ENCODE measurements at places on chromosomes 16 and 17.
A peak's percentile ranks its signal among the peaks of the same experiment; 100 is the strongest.

DNA sequence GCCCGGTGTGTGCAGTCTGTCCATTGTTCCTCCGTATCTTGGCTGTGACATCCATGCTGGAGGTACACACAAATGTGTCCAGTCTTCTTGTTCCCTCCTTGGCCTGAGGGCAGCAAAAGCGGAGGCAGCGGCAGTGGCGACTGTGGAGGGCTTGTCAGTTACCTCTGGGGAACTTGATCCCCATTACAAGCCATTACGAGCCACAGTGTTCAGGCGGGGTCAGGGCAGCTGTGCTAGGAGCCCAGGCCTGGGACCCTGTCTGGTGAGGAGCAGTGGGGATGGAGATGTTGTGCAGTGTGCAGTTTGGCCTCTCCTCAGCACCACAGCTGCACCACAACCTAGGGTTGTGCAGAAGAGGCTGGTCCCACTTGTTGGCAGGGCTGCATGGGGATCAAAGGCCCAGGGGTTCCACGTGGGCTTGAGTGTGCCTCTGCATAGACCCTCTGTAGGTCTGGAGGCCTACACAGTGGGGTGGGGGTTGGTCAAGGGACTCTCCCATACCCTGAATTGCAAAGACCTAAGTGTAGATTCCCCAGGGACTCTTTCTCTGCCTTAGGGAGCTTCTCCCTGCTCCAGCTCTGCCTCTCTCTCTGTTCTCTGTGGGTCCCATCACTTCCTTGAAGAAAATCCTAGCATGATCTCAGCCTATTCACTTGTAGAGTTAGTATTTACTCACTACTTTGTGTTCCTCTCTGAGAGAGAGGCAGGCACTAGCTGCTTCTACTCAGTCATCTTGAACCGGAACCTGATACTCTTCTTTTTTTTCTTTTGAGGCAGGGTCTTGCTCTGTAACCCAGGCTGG is 58.8 kb downstream of the SLFN11 start:
- DNase-seq, result no peak

- DNase-seq, result no peak
Measured at GRCh38 chr16:75378616-75379015, 54.7 kb downstream of the CFDP1 start.

- DNase-seq, result no peak
Measured at GRCh38 chr17:41785859-41786226, 668 bp downstream of the JUP start.

GRCh38 chr16:88649924-88650748 is 717 bp downstream of the CYBA start:
- DNase-seq, result no peak

GRCh38 chr17:183021-183420 is 1.6 kb upstream of the DOC2B start:
- DNase-seq, result no peak

DNA sequence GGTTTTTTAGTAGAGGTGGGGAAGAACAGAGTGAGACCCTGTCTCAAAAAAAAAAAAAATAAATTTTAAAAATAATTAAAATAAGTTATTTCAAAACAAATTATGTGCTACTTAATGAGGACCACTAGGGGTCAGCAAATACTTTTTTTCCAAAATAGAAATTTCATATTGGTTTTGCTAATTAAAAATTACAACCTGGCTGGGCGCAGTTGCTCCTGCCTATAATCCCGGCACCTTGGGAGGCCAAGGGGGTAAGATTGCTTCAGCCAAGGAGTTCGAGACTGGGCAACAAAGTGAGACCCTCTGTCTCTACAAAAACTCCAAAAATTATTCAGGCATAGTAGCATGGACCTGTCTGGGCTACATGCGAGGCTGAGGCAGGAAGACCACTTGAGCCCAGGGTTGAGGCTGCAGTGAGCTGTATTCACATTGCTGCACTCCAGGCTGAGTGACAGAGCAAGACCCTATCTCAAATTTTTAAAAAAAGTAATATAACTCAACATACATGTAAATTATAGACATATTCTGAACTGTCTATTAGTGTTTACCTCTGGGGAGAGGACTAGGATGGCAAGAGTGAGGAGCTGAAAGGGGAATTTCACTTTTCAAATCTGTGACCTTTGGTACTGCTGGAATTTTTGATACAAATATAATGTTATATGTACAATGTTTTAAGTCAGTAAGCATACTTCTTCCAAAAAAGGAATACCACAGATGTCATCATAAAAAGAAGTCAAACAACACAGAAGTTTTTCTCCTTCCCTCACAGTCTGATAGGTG is 8.1 kb downstream of the MEIOB start:
- DNase-seq, result peak; percentile 31

GRCh38 chr16:28610595-28611191 is 849 bp upstream of the SULT1A1 start:
- no peak for DNase-seq

DNA sequence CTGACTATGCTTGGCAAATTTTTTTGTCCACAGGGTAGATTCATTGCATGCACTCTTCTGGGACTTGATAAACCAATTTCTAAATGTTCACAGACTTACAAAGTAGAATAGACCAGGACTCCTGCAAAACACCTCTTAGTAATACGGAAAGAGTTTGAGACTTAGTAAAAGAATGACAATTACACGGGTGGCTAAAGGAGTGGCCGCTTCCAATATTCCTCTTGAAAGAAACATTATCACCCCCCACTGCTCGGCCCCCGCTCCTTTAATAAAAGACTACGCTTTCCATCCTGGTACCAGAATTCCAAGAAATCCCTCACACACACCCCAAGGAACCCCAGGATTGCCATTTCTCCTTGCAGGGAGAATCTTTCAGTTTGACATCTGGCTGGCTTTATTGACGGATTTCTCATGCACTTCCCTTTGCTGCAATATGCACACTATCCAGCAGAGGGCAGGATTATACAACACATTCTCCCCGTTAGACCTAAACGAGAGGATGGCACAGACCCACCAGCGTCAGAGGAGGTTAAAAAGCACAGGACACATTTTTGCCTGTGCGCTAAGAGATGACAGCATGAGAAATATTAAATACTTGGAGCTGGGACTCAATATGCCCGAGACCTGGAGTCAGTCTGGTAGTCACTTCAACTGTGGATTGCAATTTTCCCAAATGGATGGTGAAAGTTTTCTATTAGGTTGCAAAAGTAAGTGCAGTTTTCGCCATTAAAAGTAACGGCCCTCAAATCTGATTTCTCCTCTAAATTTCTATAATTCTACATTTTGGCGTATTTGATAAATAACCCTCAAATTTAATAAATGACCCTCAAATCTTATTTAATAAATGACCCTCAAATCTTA is 46.6 kb upstream of the NUDT7 start:
- DNase-seq, result peak; percentile 76

- no peak for DNase-seq
Measured at GRCh38 chr17:51853857-51854256, 304.7 kb downstream of the CA10 start.

DNA sequence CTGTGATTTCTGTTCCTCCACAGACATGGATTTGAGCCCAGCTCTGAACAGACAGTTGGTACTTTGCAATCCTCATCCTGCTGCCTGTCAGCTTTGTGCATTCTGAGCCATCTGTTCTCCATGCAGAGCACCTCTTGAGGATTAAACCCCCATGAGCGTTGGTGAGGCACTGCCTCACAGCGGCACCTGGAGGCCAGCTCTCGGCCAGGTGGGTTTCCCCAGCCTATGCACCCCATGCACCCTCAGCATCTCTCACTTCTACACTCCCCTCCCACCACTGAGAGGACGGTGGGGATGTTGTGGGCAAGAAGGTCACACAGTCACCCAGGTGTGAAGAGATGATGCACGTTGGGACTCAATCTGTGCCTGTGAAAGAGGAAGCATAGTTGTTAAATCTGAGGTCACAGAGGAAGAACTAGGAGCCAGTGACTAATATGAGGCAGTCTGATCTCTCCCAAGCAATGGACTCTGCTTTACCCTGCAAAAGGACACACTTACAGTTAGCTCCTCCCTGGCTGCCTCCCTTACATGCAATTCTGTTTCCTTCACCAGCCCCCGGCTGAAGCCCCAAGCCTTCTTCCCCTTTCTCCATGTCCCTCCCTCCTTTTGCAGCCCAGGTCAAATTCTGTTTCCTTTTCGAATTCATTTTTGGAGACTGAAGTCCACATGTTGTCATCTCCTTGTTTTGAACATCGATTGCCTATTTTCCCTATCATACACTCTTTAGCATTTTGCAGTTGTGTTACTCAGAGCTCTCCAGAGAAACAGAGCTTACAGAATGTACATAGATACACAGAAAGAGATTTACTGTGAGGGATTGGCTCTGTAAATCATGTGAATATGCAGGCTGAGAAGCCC is 58.5 kb downstream of the HS3ST3B1 start:
- no peak for DNase-seq

DNA sequence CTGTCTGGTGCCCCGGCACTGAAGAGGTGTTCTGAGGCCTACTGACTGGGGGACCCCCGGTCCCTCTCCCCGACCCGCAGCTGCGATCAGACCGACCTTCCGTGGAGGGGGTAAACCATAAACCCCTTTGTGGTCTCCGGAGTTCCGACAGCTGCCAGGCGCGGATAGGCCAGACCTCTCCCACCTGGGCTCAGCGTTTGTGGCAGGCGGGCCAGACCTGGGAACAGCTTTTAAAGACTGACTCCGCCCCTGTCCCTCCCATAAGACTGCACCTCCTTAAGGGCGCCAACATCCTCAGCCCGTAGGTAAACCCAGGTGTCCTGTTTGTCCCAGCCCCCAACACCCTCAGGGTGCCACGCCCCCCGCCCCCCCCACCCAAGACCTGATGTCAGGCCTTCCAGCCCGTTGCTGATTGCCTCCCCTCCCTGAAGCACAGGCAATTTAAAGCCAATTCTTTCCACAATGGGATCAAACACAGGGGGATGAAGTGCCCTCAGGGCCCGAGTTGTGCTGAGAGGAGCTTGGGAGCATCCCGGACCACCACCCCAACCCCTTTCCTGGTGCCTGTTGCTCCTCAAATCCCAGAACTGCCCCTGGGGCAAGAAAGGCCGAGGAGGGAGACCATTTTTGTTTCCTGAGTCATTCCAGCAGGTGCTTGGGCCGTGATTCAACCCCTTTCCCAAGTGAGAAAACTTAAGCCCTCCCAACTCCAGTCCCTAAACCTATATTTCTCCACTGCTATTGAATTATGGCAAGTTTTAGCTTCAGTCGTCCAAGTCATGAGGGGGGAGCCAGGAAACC is at the start of gene SOX15:
TSS of gene SOX15 (minus strand) at position 204 of the 801 bp plus-strand sequence. CDS start 418 bp downstream, outside the sequence.
- DNase-seq, result no peak

DNA sequence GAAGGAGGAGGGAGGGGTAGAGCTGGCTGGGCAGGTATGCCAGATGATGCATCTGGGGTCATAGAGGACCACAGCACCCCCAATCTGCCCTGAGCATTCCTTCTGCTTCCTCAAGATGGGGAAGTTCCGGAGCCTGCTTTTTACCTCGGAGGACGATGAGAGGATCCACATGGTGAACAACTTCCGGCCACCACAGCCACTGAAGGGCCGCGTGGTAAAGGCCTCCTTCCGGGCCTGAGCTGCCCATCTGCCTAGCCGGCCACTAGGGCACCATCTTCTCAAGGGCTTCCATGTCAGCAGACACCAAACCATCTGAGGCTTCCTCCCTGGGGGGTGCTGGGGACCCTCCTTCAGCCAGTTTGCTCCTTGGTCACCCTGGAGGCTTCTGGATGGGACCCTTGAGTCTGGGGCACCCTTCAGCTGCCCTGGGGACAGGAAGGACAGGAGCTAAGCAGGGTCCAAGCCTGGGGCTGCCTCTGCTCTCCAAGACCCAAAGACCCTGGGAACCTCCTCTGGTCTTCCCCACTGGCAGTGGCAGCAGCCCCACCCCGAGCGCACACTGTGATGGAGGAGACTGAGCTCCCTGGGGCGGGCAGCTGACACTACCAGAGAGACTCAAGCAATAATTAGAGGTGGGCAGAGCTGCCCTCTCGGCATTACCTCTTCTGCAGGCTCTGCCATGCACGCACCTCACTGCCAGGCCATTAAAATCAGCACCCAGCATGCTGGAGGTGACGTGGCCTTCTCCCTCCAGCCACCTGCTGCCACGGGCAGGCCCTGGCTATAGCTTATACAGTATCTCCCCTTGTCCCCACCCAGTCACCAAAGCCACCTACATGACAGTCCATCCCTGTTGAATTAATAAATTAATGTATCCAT is 9.3 kb downstream of the CA7 start:
- no peak for DNase-seq

GRCh38 chr17:80291691-80292487 is 31.2 kb downstream of the RNF213 start:
- no peak for DNase-seq

GRCh38 chr16:47965439-47965838 is 190.4 kb downstream of the ABCC12 start:
- no peak for DNase-seq

DNA sequence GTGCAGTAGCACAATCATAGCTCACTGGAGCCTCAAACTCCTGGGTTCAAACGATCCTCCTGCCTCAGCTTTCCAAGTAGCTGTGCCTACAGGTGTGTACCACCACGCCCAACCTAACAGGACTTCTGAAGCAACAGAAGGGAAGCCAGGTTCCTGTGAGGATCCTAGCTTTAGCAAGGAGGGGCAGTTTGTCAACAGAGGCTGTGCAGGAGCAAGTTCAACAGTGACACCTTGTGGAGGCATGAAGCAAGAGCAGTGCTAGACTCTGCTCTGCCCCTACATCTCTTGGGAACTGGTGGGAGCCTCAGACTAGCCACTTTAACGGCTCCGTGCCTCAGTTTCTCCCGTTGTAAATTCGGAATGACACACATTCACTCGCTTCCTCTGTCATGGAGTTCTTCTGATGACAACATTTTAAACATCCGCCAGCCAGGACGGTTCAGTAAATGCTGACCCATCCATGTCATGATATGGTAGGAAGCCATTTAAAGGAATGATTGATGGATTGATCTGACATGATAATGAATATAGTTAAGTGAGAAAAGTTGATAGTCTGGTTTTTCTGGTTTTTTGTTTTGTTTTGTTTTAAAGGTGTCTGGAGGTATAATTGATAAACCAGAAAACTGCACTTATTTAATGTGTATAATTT is 218.7 kb downstream of the MRTFB start:
- no peak for DNase-seq

DNA sequence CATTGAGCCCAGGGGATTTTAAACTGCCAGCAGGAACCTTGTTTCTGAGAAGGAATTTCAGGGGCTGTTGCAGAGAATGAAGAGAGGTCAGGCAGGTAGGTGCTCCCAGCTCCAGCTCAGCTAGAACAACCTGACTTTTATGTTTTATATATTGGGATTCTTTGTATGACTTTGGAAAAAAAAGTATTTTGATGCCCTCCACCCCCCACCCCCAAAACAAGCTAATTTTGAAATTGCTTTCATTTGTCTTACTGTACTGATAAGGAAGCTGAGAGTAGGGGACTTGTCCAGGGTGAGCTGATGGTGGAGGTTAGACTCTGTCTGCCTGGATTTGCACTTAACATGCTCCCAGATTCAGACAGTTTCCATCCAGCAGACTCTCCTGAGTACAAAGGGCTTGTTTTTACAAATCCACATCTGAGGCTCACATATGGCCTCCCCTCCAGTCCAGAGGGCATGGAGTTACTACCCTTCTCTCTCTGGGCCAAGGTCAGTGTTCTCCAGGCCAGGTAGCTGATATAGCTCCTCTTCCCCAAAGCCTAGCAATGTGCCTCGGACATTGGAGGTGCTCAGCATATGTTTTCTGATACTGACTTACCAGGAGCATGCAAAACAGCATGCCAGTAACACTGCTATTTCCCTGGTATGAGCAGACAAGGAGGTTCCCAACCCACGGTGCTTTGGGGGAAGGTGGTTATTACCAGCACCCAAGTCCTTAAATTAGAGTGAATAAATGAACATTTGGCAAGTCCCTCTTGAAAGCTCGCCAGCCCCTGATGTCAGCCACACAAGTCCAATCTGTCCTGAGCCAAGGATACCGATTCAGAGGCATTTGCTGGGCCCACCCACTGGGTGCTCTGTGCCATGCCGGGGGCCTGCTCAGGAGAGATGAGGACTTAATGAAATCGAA is 11.3 kb downstream of the STX1B start:
- no peak for DNase-seq
